ENCODE measurements at places on chromosomes 3 and 15.

GRCh38 chr15:74176262-74177214 is 3.0 kb downstream of the ISLR start:
- DNase-seq = peak; percentile 32

GRCh38 chr3:190175490-190175889 is 54.8 kb upstream of the P3H2 start:
- DNase-seq = peak; percentile 25

GRCh38 chr3:138469874-138470273 is 35.5 kb downstream of the ESYT3 start:
- DNase-seq = no peak

DNA sequence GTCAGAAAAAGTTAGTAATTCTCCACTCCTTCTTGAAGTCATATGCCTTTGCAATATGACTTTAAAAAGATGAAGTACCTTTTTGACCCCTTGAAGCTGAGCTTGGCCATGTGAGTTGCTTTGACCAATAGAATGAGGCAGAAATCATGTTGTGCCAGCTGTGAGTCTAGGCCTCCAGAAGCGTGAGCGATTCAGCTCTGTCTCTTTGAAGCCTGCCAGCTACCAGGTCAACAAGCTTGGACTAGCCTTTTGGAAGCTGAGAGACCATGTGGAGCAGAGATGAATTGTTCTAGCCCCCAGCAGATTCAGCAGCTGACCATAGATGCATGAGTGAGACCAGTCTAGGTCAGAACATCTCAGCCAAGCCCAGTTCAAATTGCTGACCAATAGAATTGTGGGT is 69.8 kb upstream of the EOMES start:
- DNase-seq = no peak

DNA sequence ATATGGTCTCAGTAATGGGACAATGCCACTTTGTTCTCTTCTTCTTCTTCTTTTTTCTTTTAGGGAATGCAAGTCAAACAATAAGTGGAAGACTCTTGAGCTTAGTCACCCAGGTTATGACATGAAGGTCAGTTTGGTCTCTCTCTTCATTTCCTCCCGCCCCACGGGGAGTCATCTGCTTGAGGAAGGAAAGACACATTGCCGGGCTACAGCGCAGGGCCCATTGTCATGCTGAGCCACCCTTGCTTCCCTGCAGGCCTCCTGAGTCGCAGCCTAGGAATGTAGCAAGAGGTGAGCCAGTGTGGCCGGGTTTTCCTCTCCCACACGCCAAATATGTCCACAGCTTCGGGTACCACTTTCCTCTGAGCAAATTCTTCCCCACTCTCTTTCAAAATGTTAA is 47.6 kb downstream of the RAP2B start:
- no peak for DNase-seq

DNA sequence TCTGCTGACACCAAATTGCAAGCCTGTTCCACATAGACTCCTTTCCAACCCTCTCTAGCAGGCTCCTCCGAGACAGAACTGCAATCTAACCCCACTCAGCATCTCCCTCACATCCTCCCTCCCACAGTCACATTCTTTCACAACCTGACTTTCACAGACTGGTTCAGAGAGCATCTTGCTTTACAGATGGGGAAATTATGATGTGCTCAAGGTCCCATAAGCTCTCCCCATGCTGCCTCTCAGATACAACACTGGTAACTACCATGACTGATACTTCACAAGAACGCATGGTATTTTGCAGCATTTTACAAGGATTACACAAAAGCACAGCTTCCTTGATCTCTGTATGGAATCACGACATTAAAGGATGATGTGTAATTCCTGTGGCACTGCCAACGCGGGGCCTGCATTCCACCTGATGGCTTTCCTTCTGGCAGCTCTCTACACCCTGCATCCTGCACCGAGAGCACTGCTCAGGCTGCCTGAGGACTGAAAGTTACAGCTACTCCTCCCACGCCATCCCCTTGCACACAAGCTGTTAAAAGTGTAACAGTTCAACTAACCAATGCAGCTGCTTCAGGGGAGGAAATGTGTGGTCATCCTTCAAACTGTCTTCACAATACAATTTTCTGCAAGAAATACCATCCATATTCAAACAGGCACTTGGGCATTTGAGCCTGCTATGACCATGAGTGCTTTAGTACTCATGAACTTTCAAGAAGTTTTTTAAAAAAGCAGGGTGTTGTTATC is 27.6 kb downstream of the TBC1D2B start:
- peak; percentile 67 for DNase-seq

- no peak for DNase-seq
These were observed 14.3 kb downstream of the TGFBR2 start for GRCh38 chr3:30620402-30621360.

GRCh38 chr3:16945330-16945729 is 60.6 kb downstream of the PLCL2 start:
- peak; percentile 42 for DNase-seq
